ENCODE measurements at places on chromosomes 5 and 9.

- DNase-seq: peak; percentile 65
Measured at GRCh38 chr5:172107571-172107970, 80.5 kb downstream of the STK10 start.

DNA sequence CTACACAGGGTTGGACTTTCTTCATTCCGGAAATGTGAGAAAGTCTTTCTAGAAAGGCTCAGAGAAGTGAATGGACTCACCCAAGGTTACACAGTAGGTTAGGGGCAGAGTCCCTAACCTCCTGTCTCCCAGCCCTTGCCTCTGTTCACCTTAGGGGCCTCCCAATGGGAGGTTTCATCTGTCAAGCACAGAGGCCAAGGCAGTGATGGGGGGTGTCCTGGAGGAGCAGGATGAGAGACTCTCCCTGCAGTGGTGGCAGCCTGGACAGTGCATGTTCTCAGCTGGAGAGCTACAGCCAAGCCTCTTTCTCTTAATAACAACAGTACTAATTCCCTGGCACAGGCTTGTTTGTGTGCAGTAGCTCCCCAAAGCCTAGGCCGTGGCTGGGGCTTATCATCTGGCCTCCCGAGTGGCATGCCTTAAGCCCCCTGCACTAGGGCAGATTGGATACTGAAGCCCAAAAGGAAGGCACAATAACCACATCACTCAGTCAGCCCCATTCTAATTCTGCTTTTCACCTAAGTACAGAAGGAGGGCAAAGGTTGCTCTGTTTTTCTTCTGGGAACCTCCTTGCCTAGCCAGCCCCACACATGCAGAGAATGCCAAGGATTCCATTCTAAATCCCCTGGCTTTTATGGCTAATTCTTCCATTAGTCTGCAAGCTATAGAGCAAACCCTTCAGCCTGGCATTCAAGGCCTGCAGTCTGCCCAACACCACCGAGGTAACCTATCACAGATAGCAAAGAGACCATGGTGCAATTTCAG is 50.2 kb upstream of the XPA start:
- DNase-seq: no peak

DNA sequence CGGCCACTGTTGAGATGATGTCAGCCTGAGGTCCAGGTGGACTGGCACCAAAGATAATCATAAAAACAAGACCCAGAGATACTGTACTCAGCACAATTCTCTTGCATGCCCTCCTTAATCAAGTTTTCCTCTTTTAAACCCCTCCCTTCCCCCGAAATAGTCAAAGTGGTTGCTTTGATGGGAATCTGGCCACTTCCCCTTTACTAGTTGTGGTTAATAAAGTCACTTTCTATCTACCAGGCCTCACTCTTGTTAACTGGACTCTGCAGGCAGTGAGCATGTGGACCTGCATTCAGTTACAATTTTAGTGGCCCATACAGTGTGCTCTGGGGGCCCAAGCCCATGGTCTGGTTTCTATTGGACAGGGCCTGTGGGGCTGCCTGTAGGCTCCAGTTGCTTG is 17.5 kb downstream of the FBP2 start:
- no peak for DNase-seq

DNA sequence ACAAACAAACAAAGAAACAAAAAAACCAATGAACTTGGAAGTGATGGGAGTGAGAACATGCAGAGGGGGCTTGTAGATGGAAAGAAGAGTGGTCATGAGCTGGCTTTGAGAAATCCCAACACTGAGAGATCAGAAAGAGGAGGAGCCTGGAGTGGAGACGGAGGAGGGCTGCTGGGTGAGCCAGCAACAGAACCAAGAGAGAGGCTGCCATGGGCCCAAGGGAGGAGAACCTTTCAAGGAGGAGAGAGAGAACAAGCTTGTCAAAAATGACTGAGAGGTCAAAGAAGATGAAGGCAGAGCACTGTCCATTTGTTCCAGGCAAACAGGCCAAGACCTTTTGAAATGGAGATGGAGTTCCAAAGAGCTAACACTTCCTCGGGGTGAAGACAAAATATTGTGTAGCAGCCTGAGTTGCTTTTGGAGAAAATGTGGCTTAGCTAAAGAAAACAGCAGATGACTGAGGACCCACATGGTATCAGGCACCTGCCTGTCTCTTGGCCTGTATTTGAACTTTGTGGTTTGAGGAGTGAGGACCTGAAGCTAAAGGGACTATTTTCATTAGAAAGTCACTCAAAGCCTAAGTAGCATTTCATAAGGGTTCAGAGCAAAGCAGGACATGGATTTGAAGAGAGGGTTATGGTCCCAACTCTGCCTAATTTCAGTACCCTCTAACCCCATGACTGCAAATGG is 13.1 kb downstream of the NSG2 start:
- no peak for DNase-seq

- DNase-seq: no peak
Measured at GRCh38 chr5:33400675-33401074, 40.1 kb upstream of the TARS1 start.
